ENCODE measurements at places on chromosomes 6 and 20.

GRCh38 chr20:4041748-4042411, 26.5 kb upstream of the RNF24 start:
- no peak for DNase-seq

DNA sequence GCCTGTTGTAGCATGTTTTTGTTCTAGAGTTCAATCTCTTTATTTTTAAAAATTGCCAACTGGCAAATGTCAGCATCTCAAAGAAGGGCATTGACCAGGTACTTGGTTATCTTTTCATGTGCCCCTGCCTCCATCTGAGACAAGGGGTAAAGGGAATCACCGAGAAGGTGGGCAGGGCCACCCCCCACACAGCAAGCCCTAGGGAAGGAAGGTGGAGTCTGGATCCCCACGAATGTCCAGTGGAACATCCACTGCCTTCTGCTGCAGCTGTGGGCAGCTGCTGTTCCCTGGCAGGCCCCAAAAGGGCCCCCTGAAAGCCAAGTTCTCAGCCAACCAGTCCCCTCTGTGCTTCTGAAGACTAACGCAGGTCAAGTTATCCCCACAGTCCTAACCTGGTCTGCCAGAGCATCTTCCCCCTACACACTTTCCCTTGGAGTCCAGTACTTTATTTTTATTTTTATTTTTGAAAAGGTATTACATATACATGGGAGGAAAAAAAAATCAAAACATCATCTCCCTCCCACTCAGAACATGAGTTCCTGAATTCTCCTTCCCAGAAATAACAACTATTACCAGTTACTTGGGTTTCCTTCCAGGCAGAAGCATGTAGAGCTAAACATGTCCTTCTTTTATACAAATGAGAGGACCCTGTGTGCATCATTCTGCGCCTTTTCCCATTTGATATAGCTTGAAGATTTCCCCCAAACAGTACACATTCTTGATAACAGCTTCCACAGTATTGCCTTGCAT, 253.7 kb downstream of the MAFB start:
- DNase-seq = no peak

DNA sequence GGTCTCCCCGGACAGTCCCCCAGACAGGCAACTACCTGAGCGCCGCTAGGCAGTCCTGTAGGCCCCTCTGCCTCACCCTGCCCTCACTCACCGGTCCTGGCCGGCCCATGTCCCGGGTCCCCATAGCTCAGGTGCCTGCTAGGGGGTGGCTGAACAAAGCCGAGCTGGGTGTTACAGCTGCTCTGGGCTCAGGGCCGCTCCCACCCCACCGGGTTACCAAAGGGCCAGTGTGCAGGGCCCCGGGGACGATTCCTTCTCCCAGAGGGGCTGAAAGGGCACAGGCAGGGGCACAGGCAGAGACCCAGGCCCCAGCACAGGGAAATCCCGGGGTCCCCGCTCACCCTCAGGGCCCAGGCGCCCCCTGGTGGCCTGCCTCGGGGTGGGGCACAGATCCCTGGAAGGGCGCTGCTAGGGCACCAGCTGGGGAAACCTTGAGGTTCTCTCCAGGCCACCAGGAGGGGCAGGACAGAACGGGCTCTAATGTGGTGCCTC, 118.4 kb downstream of the GRM4 start:
- peak; percentile 19 for DNase-seq

GRCh38 chr20:47865912-47866311, 80.6 kb upstream of the SULF2 start:
- no peak for DNase-seq

GRCh38 chr6:166330612-166331011, 11.7 kb downstream of the SFT2D1 start:
- no peak for DNase-seq

DNA sequence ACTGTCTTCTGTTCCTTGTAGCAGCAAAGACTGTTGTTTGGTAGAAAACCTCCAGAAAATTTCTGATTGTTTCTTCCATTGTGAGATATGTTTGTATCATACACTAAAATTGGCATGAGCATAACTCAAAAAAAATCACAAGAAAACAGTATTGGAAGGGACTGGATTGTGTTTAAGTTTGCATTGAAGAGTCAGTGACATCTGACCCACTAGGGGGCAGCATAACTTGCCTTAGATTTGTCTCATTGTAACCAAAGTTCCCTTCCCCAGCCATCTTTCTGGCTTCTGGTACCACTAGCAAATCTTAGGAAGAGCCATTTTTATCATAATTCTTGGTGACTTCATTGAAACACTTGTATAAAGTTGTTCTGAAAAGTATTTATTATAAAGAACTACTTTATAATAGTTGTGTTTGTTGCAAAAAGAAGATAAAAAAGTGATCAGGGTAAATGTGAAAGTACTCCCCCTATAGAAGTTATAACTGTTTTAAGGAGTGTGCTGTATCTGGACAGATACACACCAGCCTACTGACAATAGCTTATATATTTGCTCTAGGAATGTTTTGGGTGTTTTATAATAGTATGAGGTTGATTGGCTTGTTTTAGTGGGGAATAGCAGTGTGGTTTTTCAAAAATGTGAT, 7.7 kb downstream of the CSTF1 start:
- no peak for DNase-seq

- DNase-seq = no peak
Measured at GRCh38 chr6:9458424-9458823, 956.5 kb downstream of the TFAP2A start.

DNA sequence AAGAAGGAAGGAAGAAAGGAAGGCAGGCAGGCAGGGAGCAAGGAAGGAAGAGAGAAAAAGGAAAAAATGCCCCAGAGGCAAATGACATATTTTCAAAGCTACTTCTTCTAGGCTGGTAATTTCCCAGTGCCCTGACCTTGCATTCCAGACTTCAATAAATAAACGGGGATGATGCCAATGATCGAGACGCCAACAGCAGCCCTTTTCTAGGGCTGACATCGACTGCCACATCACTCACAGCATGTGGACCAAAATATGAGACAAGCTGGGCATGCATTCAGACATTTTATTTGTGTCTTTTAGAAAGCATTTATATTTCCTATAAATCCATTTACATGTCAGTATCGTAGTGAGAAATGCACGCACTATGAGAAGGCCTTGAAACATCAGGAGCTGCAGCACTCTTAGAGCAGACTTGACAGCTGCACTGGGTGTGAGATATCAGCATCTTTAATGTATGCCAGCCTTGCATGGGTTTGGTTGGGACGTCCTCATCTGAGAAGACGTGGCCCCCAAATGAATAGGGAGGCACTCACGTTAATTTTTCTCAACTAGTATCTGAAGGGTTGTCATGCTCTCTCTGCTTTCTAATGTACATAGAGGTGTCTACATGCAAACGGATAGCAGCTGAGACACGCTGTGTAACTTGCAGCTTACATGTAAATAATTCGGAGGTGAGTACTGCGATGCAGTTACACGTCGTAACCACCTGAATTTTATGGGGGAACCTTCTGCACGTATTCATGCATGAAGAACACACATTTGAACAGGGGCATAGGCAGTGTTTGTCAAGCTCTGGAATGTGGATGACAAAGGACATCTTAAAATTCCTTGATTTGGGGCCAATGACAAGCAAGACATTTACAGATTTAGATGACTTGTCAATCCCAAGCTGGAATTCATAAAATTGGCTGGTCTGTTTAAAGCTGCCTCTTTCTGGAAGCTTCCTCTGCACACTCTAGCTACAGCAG, 149.1 kb upstream of the AGPAT4 start:
- no peak for DNase-seq

GRCh38 chr6:161389756-161390155, 115.9 kb upstream of the AGPAT4 start:
- DNase-seq = no peak

GRCh38 chr6:169847901-169848311, 96.5 kb downstream of the ERMARD start:
- DNase-seq = no peak

- DNase-seq = no peak
Measured at GRCh38 chr20:53171065-53171464, 198.9 kb downstream of the TSHZ2 start.

- no peak for DNase-seq
Measured at GRCh38 chr20:57749131-57749690, 39.4 kb upstream of the PMEPA1 start.

DNA sequence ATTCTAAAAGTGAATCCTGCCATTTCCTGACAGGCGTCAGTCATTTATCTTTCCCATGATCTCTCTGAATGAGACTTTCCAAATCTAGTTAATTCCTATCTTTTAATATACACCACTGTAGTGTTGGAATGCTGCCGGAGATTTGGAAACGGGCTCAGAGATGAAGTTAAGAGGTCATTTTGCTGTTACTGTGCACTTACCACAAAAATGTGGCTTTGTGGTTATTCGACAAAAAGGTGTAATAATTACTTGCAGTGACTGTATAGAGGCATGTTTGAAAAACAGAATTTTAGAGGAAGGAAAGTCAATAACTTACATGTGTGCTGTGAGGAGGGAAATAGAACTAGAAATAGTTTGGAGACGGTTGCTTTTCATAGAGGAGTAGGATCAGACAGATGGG, 460.2 kb upstream of the BTBD3 start:
- no peak for DNase-seq

- DNase-seq = no peak
Measured at GRCh38 chr6:72987301-72987700, 238.0 kb downstream of the KHDC1L start.

DNA sequence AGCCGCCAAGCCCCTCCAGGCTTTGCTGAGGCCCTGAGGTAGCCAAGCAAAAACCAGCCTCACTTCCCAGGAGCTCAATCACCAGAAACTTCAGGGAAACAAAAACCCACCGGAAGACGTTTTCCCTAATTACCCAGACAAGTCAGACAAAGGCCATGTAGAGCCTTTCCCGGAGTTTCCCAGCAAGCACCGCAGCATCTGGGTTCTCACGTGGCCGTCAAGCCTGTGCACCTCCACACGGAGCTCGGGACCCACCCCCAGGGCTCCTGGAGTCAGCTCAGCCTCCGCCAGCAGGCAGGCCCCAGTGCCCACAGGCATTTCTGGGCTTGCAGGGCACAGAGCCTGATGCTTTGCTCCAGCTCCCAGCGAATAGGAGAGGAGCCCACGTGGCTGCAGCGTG, 10.1 kb upstream of the MRGBP start:
- DNase-seq = no peak

DNA sequence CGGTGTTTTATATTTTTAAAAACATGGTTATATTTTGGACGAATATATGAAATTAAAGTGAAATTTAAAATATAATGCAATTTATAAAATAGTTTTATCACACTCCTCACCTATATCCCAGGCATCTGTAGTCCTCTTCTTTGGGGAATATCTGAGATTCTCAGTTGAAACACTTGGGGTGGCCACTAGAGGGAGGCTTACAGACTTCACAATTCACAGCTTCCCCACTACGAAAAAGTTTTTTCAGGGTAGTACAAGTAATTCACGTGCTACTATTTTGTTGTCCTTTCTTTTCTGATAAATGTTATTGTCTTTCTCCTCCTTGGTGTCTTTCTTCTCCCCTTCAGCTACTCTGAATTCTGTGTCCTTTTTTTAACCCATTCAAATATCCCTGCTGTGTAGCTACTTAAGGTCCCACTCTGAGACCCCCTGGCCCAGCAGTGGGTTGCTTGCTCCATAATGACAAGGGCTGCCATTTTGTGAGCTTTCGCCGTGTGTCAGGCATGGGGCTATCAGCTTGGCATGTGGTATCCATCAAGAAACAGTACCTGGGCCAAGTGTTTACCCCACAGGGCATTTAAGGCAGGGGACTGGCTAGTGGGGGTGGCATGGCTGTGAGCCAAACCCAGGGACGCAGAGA, 43.6 kb upstream of the PHACTR3 start:
- no peak for DNase-seq

DNA sequence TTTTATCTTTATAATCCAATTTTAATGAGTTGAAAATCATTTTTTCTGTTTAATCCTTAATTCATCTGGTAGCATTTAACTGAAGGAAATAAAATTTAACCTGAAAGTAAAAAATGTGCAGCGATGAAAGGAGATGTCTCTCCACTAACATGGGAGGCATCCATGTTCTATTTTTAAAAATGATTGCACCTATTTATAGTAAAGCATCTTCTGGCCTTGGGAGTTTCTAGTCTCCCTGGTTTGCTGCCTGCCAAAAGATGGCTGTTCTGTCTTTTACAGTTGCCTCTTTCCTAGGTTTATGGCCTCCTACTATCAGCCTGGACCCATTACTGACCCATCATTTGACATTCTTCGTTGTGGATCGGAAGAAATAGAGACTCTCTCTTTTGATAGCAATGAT, 143.0 kb downstream of the B3GAT2 start:
- DNase-seq = no peak

DNA sequence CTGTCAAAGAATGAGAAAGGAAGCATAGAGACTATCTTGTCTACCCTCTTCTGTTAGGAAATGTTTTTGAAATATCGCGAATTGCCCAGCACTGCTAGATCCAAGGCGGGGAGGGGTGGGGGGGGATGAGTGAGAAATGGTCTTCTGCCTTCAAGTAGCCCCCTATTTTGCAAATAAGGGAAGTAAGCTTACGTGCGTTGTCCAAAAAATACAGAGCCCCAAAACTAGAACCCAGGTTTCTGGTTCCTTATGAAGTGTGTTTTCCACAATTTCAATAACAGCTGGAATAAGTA, 923 bp upstream of the ILRUN start:
- DNase-seq = no peak

GRCh38 chr6:41963371-41963770, 21.8 kb upstream of the CCND3 start:
- DNase-seq = no peak

DNA sequence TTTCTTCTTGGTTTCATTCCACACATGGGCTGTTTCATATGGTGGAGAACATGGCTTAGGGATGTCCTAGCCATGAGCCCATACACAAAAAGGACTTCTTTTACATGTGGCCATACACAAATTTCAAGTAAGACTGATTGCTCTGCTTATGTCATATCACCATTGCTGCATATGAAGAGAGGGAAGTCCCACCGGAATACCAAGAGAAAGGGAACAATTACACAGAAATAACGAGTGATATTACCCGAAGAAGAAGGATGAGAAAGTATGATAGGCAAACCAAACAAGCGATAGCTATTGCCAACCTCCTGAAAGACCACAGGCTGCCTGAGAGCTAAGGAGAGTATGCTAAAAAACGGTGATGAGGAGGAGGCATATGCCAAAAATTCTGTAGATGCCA, 70.5 kb upstream of the TNFRSF21 start:
- no peak for DNase-seq

GRCh38 chr20:675453-676314, at the start of gene SCRT2:
TSS of gene SCRT2 (minus strand) at chr20:675802. CDS start at chr20:675601, 201 bp downstream.
- DNase-seq = peak; percentile 19
